Naive B cell (primary cell): ENCODE measurements at places on chromosomes 6 and 20.

DNA sequence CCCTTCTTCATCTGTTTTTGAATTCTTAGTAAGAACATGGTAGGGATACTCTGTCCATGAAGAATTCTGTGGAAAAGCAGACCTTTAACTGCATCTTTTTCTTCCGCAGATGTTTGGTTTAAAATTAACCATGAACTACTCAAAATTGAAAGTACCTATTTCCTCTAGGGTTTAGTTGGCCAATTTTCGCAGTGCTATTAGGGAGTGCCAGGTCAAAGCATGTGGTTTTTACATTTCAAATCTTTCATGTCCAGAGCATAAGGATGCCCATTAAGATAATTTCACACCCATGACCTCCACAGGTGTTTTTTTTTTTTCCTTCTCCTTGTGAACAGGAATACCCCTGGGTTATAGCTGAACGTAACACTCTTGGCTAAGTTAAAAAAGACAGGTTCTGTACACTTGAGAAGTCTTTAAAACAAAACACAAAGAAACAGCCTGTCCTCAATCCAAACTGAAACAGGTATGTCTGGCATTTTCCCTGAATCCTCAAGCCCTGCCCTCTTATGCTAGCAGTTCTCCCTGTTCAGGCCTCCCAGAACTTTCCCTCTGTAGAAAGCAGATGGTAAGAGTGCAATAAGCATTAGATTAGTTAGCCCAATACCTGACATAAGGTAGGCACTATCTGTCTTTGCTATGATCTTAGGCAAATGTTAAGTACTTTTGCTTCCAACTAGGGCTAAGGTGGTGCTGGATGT lies 67.1 kb downstream of the ELOVL5 start:
- peaks cover 32% of the 10 kb centered on the region for H3K36me3 ChIP-seq
- no peaks in the 10 kb centered on the region for H3K27me3 ChIP-seq
- peak overlapping the region; percentile 80 for H3K4me3 ChIP-seq
- no peak for DNase-seq

- DNase-seq: no peak
- peaks cover 57% of the 10 kb centered on the region for H3K27me3 ChIP-seq
- H3K4me1 ChIP-seq: no peaks in the 10 kb centered on the region
- no peak overlapping the region for H3K4me3 ChIP-seq
- H3K36me3 ChIP-seq: no peaks in the 10 kb centered on the region
Observed at GRCh38 chr20:1215386-1216170, 10.3 kb upstream of the RAD21L1 start.

DNA sequence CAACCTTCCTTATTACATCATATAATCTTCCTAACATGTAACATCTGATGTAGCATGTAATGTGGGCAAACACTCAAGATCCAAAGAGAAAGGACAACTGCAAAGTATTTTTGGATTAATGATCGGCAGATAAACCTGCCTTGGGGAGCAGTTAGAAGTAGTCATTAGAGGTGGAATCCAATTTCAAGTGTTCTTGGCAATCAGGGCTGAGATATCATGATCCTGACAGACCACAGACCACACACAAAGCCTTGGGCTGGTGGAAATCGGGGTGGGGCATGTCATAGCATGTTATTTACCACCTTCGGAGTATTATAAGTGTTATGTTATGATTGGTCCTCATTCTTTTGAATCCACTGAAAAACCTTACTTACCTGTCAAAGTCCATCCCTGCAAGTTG lies 16.3 kb downstream of the NCOA5 start:
- H3K27me3 ChIP-seq: no peaks in the 10 kb centered on the region
- no peak for DNase-seq
- H3K4me1 ChIP-seq: no peaks in the 10 kb centered on the region
- H3K4me3 ChIP-seq: no peak overlapping the region
- H3K27ac ChIP-seq: peak overlapping the region; percentile 39

- H3K4me3 ChIP-seq: peak overlapping the region; percentile 92
- H3K27ac ChIP-seq: peak overlapping the region; percentile 100
- peaks cover 90% of the 10 kb centered on the region for H3K4me1 ChIP-seq
- peak; percentile 88 for DNase-seq
- H3K36me3 ChIP-seq: peaks cover 5% of the 10 kb centered on the region
Observed at GRCh38 chr20:4813863-4814695, 92.4 kb downstream of the PRND start.

GRCh38 chr20:23396950-23397627 lies 24.2 kb downstream of the NAPB start:
- no peak overlapping the region for H3K27ac ChIP-seq
- peaks cover 30% of the 10 kb centered on the region for H3K36me3 ChIP-seq
- H3K4me3 ChIP-seq: no peak overlapping the region
- DNase-seq: no peak
- H3K4me1 ChIP-seq: peaks cover 12% of the 10 kb centered on the region

DNA sequence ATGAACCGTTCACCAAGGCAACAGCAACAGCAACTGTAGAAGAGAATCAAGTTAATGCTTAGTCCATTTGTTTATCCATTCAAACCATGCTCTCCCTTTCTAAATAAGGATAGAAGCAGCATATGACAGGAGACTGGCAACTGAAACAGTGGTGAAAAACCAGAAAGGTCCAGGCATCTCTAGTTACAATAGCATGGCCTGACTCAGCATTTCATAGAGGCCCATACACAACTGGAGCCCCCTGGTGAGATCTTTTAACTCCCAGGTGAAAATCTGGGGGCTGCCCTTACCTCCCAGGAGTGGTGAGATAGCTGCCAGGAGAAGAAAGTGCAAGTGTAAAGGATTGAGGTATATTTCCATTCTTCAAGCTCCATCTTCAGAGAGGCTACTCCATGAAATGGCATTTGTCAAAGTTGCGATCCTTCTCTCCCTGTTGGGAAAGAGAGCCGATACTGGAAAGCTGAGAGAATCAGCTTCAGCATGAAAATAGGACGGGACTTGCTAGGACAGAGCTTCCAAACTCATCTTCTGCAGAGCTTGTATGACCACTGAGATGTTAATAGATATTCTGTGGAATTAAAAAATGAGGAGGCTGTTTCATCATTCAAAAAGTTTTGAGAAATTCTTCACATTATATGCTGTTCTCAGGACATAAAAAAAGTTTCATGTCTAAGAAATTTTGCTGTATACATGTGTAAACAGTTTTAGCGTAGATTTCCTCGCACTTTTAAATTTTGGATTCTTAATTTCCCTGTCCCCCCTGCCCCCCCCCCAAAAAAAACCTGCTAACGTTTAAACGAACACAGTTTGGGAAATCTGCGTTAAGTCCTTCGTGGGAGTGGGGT lies 10.9 kb upstream of the SLC2A12 start:
- no peak for DNase-seq
- peaks cover 4% of the 10 kb centered on the region for H3K27me3 ChIP-seq
- no peaks in the 10 kb centered on the region for H3K4me1 ChIP-seq
- H3K27ac ChIP-seq: no peak overlapping the region
- no peaks in the 10 kb centered on the region for H3K36me3 ChIP-seq

DNA sequence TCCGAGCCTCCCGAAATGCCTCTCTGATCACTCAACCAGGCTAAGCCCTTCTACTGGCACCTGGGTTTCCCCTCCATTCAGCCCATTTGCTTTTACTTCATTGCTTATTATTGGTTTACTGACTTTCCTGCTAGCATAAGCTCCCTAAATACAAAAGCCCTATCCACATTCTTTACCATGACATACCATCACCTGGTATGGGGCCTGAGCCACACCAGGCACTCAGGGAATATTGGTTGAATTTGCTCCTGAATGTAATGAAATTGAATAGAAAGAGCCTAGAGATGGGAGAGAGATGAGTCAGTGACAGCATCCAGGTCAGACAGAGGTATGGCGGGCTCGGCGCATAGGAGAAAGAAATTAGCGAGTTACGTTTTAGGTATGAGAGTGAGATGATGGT lies 120.0 kb downstream of the CD164 start:
- H3K36me3 ChIP-seq: no peaks in the 10 kb centered on the region
- no peak overlapping the region for H3K4me3 ChIP-seq
- H3K4me1 ChIP-seq: peaks cover 5% of the 10 kb centered on the region
- DNase-seq: no peak
- H3K27ac ChIP-seq: no peak overlapping the region

DNA sequence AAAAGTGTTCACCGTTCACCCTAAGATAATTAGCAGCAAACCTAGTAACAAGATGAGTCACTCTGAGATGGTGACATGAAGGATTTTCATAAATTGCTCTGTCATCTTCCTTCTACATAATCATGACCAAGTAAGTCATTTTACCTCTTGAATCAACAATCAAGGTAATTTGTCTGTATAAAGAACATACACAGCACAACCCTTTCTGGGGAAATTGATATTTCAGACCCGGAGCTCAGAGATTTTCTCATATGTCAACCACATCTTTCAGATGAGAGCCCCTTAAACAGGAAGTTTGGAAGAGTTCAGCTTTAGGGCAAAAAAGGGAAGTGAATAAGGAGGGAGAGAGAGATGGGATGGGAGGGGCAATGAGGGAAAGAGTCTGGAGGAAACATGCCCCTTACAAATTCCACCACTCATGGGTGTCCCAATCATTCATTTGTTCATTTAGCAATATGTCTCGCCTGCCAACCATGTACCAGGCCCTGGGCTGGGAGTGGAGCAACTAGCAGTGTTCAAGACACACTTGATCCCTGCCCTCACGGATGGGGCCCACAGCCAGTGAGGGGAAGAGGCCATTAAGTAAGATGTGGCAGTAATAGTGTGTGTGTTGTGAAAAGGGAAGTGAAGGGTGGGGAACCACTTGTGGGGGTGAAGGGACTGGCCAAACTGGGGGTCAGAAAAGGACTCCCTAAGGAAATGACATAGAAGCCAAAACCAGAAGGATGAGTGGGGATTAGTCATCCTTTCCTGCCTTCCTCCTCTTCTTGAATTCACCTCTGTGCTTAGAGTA lies 190.9 kb downstream of the MAFB start:
- DNase-seq: no peak
- H3K27me3 ChIP-seq: peaks cover 24% of the 10 kb centered on the region
- no peak overlapping the region for H3K4me3 ChIP-seq
- H3K36me3 ChIP-seq: no peaks in the 10 kb centered on the region

DNA sequence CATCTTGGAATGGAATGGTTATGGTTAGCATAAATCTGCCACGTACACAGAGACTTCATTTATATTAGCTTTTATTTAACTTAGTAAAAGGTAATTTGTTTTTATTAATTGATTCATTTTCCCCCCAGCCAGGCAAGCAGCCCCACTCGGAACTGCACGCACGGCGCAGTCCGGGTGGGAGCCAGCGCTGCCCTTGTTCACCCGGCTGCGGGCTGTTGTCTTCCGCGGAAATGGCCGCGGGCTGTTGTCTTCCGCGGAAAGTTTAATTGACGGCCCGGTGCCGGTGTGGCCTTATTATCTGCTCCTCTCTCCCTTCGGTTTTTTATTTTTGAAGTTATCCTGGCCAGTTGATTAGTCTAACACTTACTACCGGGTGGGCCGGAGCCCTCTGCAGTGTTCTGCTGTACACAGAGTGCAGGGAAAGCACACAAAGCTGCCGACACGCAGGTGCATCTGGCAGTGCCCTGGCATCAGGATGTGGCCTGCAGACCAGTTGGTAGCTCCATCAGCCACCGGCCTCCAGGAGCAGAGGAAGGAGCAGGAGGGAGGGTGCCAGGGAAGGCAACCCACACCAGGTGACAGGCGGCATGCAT lies 270.5 kb downstream of the CDH4 start:
- H3K27ac ChIP-seq: no peak overlapping the region
- DNase-seq: no peak
- H3K27me3 ChIP-seq: no peaks in the 10 kb centered on the region
- H3K4me3 ChIP-seq: no peak overlapping the region
- no peaks in the 10 kb centered on the region for H3K36me3 ChIP-seq

DNA sequence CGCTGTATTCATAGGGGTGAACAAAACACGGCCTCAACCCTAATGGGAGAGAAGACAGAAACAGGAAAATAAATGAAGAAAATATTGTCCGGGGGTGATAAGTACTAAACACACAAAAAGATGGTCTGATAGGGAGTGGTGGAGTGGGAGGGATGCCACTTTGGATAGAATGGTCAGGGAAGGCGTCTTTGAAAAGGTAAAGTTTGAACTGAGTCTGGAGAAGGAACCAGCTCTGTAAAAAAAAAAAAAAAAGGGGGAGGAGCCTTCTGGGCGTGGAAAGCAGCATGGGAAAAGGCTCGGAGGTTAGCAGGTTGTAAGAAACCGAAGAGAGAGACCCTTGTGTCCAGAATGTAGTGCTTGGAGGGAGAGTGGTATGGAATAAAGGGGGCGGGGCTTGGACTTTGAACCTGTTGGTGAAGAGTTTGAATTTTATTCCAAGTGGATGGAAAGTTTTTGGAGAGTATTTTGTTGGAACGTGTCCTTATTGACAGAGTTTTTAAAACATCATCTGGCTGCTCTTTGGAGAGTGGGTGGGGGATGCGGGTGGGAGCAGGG lies 1.8 kb downstream of the CHMP4B start:
- no peak overlapping the region for H3K27ac ChIP-seq
- peaks cover 66% of the 10 kb centered on the region for H3K4me1 ChIP-seq
- H3K36me3 ChIP-seq: no peaks in the 10 kb centered on the region
- peak overlapping the region; percentile 96 for H3K4me3 ChIP-seq

GRCh38 chr6:20629509-20629908 lies 95.3 kb downstream of the CDKAL1 start:
- H3K27ac ChIP-seq: no peak overlapping the region
- peaks cover 47% of the 10 kb centered on the region for H3K4me1 ChIP-seq
- H3K4me3 ChIP-seq: no peak overlapping the region
- H3K36me3 ChIP-seq: peaks cover 12% of the 10 kb centered on the region
- H3K27me3 ChIP-seq: no peaks in the 10 kb centered on the region

GRCh38 chr6:16849280-16849987 lies 88.2 kb upstream of the ATXN1 start:
- peaks cover 5% of the 10 kb centered on the region for H3K4me1 ChIP-seq
- H3K27me3 ChIP-seq: peaks cover 5% of the 10 kb centered on the region
- no peak for DNase-seq
- no peaks in the 10 kb centered on the region for H3K36me3 ChIP-seq
- H3K4me3 ChIP-seq: no peak overlapping the region

- DNase-seq: no peak
- peaks cover 29% of the 10 kb centered on the region for H3K36me3 ChIP-seq
- peak overlapping the region; percentile 70 for H3K27ac ChIP-seq
- H3K4me3 ChIP-seq: no peak overlapping the region
Observed at GRCh38 chr6:24833711-24834386, 35.1 kb upstream of the ARMH2 start.

DNA sequence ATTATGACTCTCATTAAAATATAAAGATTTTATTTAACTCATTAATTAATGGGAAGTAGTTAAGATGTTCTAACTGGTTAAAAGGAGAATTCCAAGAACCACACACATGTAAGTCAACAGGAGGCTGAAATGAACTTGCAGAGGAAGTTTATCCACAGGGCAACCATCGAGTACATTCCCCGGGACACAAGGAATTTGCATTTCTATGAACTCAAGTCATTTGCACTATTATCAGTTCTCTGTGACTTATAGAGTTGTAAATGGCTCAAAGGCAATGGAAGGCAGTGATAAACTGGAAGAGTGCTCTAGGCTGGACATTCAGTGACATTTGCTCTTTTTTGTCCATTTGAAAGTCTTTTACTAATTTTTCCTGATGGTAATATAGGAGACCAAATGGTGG lies 97.4 kb downstream of the SNX5 start:
- H3K36me3 ChIP-seq: no peaks in the 10 kb centered on the region
- H3K4me3 ChIP-seq: no peak overlapping the region
- no peak for DNase-seq
- H3K27ac ChIP-seq: no peak overlapping the region
- peaks cover 11% of the 10 kb centered on the region for H3K27me3 ChIP-seq

DNA sequence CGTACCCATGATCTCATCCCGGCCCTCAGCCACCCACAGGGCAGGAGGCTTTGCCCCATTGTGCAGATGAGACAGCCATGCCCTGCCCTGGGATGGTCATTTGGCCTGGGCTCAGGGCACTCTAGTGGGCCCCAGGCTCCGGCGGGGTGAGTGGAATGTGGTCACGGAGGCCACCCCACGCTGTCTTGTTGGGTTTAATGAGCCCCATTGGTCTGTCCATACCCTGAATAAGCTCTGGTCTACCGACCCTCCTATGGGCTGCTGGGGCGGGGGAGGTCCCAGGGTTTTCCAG lies 50.6 kb downstream of the FGD2 start:
- no peaks in the 10 kb centered on the region for H3K36me3 ChIP-seq
- H3K27ac ChIP-seq: no peak overlapping the region
- H3K4me1 ChIP-seq: peaks cover 15% of the 10 kb centered on the region
- no peak overlapping the region for H3K4me3 ChIP-seq
- DNase-seq: no peak
- no peaks in the 10 kb centered on the region for H3K27me3 ChIP-seq
